ENCODE measurements at places on chromosomes 4 and X.

- DNase-seq = no peak
Measured at GRCh38 chrX:39929379-39930025, 168.3 kb downstream of the BCOR start.

- no peak for DNase-seq
Measured at GRCh38 chrX:102696306-102696705, 15.9 kb upstream of the GPRASP2 start.

GRCh38 chr4:185840201-185840600 lies 28.2 kb upstream of the SORBS2 start:
- DNase-seq = no peak

- no peak for DNase-seq
Measured at GRCh38 chr4:185945252-185945651, 123.7 kb upstream of the TLR3 start.

GRCh38 chrX:138638996-138639395 lies 72.5 kb downstream of the FGF13 start:
- no peak for DNase-seq
